ENCODE measurements at places on chromosomes 7 and 10.

DNA sequence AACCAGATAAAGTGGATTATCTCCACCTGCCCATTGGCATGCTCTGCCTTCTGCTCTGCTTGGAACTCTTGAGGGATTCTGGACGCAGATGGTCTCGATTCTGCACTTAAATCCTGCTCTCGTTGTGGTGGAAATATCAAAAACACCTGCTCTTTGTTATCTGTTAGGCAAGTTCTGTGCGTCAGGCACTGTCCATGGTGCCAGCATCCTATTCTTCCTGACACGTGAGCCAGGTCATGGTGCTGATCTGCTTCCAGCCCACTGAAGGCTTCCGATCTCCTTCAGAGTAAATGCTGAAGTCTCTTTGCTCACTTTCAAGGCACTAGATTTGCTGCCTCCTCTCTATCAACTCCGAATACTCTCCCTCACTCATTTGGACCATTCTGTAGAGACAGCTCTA, 505.6 kb downstream of the HTR7 start:
- DNase-seq: no peak

DNA sequence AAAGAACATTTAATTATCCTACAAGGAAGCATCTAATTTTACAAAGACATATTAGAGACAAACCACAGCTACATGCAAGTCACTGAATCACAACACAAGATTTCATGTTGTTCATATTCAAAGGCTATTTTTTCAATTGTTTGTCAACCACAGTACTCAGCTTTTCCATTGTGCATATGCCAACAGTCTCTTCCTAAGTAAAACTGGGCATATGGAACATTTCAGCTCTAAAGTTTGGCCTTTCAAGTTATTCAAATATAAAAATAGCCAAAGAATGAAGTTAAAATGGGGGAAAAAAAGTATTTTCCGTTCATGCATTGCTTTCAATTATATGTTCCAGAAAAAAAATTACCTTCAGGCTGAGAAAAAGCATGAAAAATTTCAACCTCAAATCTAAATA, 537.9 kb downstream of the PLXDC2 start:
- DNase-seq: no peak

DNA sequence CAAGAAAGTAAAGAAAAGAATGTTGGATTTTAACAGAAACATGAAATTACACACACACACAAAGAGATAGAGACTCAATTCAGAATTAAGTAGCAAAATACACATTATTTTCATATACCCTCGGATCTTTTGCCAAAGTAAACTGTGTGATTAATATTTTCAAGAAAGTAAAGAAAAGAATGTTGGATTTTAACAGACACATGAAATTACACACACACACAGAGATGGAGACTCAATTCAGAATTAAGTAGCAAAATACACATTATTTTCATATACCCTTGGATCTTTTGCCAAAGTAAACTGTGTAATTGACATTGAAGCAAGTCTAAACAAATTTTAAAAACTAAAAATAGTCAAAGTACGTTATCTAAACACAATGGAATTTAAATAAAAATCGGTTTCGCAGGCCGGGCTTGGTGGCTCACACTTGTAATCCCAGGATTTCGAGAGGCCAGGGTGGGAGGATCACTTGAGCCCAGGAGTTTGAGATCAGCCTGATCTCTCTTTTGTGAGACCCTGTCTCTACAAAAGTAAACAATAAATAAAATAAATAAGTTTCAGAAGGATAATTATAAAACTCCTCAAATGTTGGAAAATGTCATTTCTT, 337.3 kb upstream of the MAGI2 start:
- no peak for DNase-seq

DNA sequence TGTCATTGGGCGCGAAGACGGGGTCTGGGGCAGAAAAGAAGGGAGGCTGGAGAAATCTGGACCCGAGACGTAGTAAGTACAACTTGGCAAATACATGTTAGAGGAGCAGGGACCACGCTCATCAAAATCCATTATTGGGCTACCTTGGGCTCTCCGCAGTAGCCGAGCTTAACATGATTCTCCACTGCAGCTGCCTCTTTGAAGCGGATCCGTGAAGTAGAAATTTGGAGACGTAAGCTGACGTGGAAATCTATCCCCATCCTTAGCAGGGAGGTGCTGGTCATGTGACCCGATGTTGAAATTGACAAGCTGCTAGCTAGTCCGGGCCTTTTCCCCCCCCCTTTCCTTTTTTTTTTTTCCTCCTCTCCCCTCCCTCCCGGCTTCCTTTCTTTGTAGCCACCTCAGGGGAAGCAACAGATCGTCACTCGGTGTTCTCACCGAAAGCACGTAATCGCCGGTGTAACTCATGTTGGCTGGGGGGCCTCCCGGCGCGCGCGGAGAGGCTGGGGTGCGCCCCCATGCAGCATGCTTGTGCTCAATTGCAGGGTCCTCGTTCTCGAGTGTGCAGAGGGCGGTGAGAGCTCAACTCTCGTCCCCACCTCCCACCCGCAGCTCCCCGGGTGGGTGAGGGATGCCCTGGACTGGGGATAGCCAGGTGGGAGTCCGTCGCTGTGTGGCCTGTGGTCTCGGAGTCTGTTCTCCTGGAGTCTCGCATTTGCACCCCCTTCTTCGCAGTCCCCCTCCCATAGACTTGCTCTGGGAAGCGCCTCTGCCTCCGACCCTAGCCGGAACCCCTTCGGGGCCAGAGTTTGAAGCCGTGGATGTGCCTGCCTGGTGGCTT, at the start of gene HOXA11:
TSS of gene HOXA11 (minus strand) at position 220 of the 841 bp plus-strand sequence. CDS start at position 132, 88 bp downstream.
- DNase-seq: peak; percentile 22

All from stomach (tissue), 19 donors.